ENCODE measurements at places on chromosomes 16 and 17.
A peak's percentile ranks its signal among the peaks of the same experiment; 100 is the strongest.

DNA sequence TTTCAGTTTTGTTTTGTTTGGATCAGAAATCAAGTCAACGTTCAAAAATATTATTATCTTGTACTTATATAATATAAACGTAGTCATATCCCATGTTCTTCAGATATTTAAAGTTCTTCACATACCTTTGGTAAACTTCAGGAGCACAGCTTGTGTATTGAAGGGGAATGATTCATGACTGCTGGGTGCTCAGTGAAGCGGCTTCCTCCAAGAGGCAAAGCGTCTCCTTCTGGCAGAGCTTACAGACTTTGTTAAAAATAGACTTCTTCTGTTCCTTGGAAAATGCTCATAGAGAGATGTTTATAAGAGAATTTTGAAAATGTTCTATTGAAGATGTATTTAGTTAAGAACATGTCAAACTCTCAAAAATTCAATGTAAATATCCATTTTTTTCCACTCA is 155.6 kb upstream of the CNTNAP4 start:
- DNase-seq, result no peak

GRCh38 chr16:49312389-49312985 is 30.8 kb upstream of the CBLN1 start:
- DNase-seq, result no peak

GRCh38 chr16:4733747-4734062 is 366 bp downstream of the ANKS3 start:
- no peak for DNase-seq

GRCh38 chr16:1580956-1581355 is 30.9 kb downstream of the IFT140 start:
- no peak for DNase-seq

DNA sequence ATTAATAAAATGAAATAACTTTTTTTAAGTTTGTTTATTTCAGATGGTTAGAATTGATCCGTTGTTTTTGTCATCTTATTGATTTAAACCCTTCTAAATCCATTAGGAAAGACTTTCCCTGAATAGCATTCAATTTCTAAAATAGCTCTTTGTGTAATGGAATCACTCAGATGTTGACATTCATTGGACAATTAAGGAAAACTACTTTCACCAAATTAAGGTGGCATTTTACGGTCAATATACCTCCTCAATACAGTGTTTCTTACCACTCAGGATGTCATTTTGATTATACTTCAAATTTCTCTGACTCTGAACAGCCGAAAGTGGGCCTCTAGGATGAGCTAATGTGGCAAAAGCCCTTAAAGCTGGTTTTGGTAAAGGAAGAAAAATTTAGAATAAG is 1.8 kb downstream of the ARL6IP1 start:
- DNase-seq, result no peak

DNA sequence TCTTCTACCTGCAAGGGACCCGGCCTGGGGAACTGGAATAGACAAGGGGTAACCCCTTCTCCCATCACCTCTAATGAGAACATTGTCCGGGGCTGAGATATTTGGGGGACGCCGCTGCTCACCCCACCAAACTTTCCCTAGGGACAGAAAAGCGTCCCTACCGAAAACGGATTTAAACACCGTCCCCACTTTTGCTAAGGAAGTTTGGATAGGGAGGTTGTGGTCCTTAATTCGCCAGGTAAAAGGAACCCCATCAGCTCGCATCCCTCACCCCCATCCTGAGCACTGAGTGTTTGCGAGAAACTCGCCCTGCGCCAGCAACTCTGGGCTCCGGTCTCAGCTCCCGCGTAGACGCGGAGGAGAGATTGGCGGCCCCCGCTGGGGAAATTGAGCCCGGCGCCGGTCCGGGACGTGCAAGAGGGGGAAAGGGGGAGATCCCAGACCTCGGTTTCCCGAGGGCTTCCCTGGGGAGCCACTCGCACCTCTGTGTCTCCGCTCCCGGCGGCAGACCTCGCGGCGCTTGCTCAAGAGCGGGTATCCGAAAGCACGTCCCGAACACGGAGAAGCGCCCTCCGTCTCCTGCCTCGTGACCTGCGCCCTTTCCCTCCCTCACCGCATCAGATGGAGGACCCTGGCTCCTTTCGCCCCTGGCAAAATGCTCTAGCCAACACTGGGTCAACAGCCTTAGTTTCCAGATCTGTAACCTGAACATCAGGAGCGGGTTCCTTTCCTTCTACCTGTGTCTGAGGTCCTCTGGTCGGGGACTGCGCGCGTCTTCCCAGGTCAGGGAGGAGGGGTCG is 3.1 kb upstream of the SOX9 start:
- no peak for DNase-seq

DNA sequence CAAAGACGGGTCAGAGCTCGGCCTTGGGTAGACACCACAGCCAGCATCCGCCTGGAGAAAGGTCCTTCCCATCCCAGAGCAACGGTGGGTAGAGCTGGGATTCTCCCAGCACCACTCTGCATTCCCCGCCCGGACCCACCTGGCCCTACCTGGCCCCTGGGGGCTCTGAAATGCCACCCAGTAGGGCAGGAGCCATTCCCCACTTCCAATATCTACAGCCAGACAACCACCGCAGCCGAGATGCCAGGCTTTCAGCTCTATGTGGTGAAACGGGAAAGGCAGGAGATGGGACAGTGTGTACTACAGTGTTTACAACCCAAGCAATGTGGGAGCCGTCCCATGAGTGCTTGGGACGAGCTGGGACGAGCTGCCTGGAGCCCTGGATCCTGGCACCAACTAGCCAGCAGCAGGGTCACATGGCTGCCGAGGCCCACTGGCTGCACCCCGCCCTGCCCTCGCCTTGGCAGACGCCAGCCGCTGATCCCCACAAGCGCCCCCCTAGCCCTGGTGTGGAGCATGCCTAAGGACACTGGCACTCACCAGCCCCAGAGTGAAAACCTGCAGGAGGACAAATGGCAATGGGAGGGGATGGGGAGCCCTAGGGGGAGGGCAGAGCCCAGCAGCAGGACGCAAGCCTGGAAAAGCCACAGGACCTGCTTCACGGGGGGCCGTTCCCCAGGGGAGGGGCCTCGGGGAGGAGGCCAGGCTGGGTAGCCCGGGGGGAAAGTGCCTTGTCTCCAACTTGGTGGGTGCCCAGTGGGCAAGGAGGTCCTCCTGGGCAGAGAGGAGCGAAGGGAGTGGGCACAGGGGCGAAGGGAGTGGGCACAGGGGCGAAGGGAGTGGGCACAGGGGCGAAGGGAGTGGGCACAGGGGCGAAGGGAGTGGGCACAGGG is 13.5 kb downstream of the TMC6 start:
- DNase-seq, result no peak

DNA sequence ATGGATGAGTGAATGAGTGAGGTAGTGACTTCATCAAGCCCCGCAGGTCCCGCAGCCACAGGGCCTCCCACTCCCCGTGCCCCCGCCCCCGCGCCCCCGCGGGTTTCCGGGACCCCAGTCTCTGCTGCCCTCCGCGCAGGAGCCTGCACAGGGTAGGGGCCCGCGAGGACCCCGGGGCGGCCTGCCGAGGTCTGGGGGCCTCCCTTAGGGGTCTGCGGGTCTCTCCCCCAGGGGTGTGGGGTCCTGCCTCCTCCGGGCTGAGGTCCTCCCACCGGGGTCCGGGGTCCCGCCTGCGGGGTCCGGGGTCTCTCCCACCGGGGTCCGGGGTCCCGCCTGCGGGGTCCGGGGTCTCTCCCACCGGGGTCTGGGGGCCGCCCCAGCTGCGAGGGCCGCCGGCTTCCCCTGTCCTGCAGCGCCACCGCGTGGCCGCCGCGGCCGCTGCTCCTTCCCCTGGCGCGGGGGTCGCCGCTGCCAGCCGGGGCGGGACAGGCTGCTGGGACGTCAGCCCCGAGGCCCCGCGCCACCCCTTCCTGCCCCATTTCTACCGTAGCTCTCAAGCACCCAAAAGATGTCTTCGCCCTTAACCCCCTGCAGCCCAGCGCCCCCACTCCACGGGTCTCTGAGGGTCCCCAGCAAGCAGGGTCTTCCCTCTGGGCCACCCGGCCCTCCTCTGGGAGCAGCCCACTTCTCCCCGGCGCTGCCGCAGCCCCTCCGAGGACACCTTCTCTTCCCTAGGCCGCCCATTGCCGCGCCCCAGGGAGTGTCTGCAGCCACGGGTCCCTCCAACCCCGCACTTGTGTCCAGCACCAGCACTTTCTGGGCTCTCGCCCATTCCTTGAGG is 10.4 kb upstream of the CHMP6 start:
- DNase-seq, result no peak

DNA sequence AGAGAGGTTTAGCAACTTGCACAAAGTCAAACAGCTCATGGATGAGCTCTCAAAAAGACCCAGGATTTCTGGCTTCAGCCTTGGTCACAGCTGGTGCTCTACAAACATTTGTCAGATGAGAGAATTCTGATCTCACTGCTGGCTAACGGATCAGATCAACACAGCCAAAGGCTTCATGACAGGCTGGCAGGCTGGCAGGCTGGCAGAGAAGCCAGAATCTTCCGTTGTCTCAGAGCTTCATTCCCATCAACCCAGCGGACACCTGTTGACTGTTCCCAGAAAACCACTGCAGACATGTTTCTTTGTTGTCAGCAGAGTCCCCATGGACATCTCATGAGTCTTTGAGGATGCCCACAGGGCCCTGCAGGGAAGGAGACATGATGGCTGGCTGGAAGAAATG is 303.8 kb upstream of the ASIC2 start:
- no peak for DNase-seq

DNA sequence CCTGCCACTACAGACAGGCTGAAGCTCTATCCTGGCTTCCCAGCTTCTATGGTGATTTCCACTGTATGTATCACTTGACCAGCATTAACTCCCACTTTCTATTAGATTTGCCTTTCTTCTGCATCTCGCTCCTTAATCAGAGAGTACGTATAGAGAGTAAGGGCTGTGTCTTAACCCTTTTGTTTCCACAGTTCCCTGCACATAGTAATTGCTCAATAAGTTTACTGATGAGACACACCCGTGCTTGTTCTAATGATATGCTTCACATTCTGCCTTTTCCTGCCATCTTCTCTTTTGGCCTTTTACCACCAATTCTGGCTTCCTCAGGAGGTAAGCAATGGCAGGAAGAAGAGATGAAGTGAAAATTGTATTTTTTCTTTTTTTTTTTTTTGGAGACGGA is 20.6 kb upstream of the USP36 start:
- no peak for DNase-seq

DNA sequence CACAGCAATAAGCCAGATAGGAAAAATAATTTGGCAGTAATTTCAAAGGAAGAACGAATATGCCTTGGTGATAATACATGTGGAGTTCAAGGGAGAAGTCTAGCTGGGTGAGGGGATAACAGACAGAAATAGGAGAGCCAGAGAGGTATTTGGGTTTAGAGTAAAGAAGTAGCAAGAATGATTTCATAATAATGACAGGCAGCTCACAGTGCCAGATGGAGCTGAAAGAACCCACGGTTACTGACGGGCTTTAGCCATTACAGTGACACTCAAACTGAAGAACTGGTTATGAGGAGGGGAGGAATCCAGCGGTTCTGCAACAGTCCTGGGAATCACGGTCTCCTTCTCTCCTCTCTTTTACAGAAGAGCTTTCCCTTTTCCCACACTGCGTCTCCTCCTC is 2.2 kb downstream of the OR4D1 start:
- no peak for DNase-seq

- no peak for DNase-seq
These were observed 90.5 kb downstream of the C16orf78 start for GRCh38 chr16:49464093-49464492.

DNA sequence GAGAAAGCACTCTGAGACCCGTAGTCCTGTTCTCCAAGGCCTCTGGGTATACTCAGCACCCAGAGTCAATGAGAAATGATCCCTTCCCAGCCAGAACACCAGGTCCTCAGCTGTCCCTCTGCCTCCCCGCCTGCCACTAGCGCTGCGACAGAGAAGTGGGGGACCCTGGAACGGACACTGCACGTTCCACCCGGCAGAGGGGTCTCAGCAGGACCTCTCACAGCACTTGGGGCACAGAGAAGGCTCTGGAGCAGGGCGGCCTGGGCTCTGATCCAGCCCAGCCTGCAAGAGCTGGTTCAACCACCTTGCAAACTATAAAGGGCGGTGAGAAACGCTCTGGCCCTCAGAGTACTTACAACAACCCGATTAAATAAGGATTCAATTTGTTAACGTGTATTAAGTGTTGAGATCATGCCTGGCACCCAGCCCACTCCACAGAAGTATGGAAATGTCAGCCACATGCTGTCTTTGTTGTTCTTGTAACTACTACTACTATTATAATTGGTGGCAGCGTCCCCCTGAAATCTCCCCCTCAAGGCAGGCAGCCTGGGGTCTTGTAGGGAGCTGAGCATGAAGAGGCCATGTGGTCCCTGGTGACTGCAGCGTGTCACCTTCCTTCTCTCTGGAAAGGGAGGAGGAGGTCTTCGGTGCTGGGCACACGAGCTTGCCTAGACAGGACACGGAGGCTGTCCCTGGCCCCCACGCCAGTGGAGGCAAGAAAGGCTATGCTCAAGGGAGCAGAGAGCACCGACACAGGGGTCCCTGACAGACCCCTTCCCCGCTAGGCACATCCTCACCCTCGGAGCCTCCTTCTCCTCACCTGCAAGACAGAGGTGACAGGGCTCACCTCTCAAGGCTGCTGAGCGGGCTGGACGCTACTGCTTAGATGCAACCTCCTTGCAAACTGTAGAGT is 2.4 kb downstream of the OSGIN1 start:
- peak; percentile 31 for DNase-seq

DNA sequence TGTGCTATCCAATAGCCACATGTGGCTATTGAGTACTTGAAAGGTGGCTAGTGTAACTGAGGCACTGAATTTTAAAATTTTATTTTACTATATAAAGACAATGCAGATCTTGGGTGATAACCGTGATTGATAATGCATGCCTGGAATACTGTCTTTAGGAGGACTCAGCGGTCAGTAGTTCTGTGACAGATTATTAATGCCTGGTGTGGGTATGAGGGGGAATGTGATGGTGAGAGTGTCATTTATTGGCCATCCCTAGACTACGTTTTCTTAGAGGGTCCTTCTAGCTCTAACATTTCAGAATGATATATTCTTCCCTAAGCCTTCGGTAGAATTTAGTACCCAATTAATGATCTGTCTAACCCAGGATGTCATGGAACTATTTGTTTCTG is 157.6 kb downstream of the CPPED1 start:
- no peak for DNase-seq

DNA sequence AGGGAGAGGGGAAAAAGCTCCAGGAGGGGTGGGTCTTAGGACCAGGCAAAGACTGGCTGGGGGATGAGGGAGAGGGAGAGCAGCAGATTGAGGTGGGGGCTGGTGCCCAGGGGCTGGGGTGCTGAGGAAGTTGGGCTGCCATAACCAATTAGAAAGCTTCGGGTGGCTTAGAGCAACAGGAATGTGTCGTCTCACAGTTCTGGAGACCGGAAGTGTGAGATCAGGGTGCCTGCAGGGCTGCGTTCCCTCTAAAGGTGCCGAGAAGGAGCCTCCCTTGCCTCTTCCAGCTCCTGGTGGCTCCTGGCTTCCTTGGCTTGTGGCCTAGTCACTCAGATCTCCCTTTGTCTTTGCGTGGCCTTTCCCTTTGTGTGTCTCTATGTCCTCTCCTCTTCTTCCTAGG is 2.2 kb downstream of the IL34 start:
- DNase-seq, result no peak

- DNase-seq, result no peak
These were observed 13.7 kb upstream of the LDHD start for GRCh38 chr16:75130150-75130771.

DNA sequence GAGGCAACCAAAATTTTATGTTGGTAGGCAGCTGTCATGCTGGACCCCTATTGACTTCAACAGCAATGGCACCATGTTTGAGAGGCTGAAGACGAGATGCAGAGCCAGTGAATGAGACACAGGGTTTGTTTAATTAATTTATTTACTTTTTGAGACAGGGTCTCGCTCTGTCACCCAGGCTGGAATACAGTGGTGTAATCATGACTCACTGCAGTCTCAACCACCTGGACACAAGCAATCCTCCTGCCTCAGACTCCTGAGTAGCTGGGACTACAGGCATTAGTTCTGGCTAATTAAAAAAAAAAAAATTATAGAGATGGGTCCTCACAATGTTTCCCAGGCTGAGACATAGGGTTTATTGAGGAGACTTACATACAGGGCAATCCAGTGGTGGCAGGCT is 36.2 kb upstream of the PPM1D start:
- no peak for DNase-seq

Data from fibroblast of skin of left quadriceps (primary cell).